ENCODE measurements at places on chromosomes 6 and 20. TPM values are rescaled to one million over a fixed set of nuclear protein-coding genes. Genes with fewer than 3 reads are reported as not detected.

DNA sequence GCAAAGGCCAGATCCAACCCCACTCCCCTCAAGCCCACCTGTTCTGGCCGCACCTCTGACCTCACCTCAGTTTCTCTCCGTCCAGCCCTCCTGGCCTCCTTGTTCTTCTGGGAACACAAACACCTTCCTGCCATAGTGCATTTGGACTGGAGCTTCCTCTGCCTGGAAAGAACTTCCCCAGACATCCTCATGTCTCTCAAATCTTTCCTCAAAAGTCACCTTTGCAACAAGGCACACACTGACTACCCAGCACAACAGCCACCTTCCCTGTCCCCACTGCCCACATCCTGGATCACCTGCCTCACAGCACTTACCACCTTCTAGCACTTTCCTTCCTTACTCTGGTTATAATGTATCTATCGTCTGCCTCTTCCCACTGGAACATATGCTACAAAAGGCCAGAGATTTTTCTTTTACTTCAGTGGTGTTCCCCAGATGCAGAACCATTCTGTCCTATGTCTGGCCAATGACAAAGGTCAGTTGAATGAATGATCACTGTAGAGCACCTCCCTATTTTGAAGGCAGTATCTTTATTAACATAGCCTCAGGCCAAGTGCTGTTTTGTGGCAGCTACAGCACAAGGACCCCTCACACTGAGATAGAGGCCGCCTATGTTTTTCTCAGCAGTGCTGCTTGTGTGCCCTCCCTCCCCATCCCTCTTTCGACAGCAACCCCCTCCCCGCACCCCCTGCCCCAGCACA lies 4.1 kb downstream of the HLA-B start:
- H3K4me3 ChIP-seq = peak overlapping the region; percentile 95
- H3K36me3 ChIP-seq = peaks cover 51% of the 10 kb centered on the region
- H3K27me3 ChIP-seq = no peaks in the 10 kb centered on the region
- no peak for DNase-seq
- H3K27ac ChIP-seq = peak overlapping the region; percentile 26

DNA sequence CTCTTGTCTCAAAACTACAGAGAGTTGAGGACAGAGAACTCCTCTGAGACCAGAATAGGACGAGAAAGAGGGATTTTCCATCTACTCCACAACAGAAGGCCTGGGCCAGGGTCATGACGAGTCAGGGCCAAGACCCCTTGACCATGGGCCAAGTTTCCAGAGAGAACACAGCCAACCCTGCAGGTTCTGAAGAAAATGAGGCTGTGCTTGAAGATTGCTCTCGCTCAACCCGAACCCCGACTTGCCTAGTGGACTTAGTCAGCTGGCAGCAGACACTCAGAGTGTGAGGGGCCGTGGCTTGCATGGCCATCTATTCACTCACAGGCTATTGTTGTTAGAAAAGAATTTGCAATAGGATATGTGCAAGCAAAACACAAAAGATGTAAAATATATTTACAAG lies 54.5 kb downstream of the TMEM242 start:
- H3K4me3 ChIP-seq = no peak overlapping the region
- peaks cover 4% of the 10 kb centered on the region for H3K4me1 ChIP-seq
- peaks cover 4% of the 10 kb centered on the region for H3K36me3 ChIP-seq
- DNase-seq = no peak

DNA sequence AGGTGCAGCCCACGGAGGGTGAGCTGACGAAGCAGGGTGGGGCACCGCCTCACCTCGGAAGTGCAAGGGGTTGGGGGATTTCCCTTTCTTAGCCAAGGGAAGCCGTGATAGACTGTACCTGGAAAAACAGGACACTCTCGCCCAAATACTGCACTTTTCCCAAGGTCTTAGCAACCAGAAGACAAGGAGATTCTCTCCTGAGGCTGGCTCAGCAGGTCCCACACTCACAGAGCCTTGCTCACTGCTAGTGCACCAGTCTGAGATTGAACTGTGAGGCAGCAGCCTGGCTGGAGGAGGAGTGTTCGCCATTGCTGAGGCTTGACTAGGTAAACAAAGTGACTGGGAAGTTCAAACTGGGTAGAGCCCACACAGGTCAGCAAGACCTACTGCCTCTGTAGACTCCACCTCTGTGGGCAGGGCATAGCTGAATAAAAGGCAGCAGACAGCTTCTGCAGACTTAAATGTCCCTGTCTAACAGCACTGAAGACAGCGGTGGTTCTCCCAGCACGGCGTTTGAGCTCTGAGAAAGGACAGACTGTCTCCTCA lies 28.0 kb downstream of the SYNE1 start:
- no peak for DNase-seq
- no peak overlapping the region for H3K27ac ChIP-seq
- H3K36me3 ChIP-seq = no peaks in the 10 kb centered on the region
- H3K4me1 ChIP-seq = no peaks in the 10 kb centered on the region

GRCh38 chr20:11553603-11554002 lies 364.1 kb upstream of the BTBD3 start:
- H3K27me3 ChIP-seq = no peaks in the 10 kb centered on the region
- no peak overlapping the region for H3K27ac ChIP-seq
- no peaks in the 10 kb centered on the region for H3K36me3 ChIP-seq
- no peak overlapping the region for H3K4me3 ChIP-seq
- no peak for DNase-seq

DNA sequence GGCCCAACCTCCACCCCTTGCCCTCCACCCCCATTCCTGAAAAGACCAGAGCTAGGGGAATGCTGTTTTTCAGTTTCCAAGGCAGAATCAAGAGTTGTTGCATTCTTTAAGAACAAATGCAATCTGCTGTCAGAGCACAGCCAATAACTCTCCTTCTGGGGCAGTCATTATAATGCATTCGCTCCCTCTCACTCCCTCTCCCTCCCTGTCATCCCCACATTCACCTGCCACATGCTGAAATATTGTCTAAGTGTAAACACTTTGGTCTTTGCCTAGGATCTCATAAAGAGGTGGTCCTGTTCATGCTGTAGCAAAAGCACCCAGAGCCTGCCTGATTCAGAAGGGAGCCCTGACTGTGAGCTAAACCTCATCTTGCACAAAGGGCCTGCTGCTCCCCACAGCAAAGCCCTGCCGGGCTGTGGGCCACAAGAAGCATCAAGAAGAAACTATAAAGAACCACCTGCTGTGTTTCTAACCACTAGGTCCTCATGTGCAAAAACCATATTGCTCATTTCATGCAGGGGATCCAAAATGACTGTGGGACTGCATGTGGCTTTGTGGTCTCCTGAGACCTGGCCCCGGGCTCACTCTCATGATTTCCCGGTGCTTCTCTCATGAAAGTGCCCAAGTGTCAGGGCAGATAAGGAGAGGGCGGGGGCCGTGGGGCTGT lies 85.6 kb downstream of the GPR6 start:
- peaks cover 7% of the 10 kb centered on the region for H3K4me1 ChIP-seq
- peak; percentile 19 for DNase-seq
- H3K27me3 ChIP-seq = peaks cover 11% of the 10 kb centered on the region
- H3K27ac ChIP-seq = no peak overlapping the region
- H3K4me3 ChIP-seq = no peak overlapping the region
- H3K36me3 ChIP-seq = no peaks in the 10 kb centered on the region

- DNase-seq = no peak
- no peak overlapping the region for H3K27ac ChIP-seq
- no peaks in the 10 kb centered on the region for H3K4me1 ChIP-seq
- no peaks in the 10 kb centered on the region for H3K27me3 ChIP-seq
Observed at GRCh38 chr6:9982215-9982614, 432.7 kb downstream of the TFAP2A start.

GRCh38 chr6:81985191-81985590 lies 232.7 kb upstream of the TENT5A start:
- no peaks in the 10 kb centered on the region for H3K27me3 ChIP-seq
- H3K4me1 ChIP-seq = no peaks in the 10 kb centered on the region
- H3K4me3 ChIP-seq = no peak overlapping the region
- no peaks in the 10 kb centered on the region for H3K36me3 ChIP-seq

- H3K4me1 ChIP-seq = peaks cover 14% of the 10 kb centered on the region
- H3K27ac ChIP-seq = no peak overlapping the region
- no peaks in the 10 kb centered on the region for H3K36me3 ChIP-seq
- peaks cover 18% of the 10 kb centered on the region for H3K27me3 ChIP-seq
Observed at GRCh38 chr20:63032861-63033793, 26.4 kb upstream of the BHLHE23 start.

- H3K36me3 ChIP-seq = no peaks in the 10 kb centered on the region
- DNase-seq = no peak
- H3K4me1 ChIP-seq = peaks cover 5% of the 10 kb centered on the region
- peaks cover 20% of the 10 kb centered on the region for H3K27me3 ChIP-seq
Observed at GRCh38 chr20:36340593-36340990, 34.5 kb downstream of the DLGAP4 start.

DNA sequence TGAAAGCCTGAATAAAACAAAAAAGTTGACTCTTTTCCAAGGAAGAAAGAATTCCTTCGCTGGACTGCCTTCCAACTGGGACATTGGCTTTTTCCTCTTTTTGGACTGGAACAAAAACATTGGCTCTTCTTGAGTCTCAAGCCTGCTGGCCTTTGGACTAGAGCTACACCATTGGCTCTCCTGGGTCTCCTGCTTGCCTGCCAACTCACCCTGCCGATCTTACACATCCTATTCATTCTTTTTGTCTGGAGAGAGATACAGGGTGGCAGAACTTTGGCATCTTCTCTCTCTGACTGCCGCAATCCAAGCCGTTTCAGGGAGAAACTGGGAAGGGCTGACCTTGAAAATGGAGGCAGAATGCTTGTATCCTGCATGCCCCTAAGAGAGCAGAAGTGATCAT lies 20.2 kb downstream of the DDO start:
- H3K36me3 ChIP-seq = no peaks in the 10 kb centered on the region
- H3K4me3 ChIP-seq = no peak overlapping the region
- H3K27ac ChIP-seq = no peak overlapping the region
- peaks cover 10% of the 10 kb centered on the region for H3K4me1 ChIP-seq
- no peaks in the 10 kb centered on the region for H3K27me3 ChIP-seq

GRCh38 chr20:52004018-52004417 lies 187.6 kb downstream of the ZFP64 start:
- H3K4me3 ChIP-seq = no peak overlapping the region
- H3K36me3 ChIP-seq = no peaks in the 10 kb centered on the region
- no peak overlapping the region for H3K27ac ChIP-seq
- H3K27me3 ChIP-seq = peaks cover 29% of the 10 kb centered on the region
- H3K4me1 ChIP-seq = no peaks in the 10 kb centered on the region
- no peak for DNase-seq

DNA sequence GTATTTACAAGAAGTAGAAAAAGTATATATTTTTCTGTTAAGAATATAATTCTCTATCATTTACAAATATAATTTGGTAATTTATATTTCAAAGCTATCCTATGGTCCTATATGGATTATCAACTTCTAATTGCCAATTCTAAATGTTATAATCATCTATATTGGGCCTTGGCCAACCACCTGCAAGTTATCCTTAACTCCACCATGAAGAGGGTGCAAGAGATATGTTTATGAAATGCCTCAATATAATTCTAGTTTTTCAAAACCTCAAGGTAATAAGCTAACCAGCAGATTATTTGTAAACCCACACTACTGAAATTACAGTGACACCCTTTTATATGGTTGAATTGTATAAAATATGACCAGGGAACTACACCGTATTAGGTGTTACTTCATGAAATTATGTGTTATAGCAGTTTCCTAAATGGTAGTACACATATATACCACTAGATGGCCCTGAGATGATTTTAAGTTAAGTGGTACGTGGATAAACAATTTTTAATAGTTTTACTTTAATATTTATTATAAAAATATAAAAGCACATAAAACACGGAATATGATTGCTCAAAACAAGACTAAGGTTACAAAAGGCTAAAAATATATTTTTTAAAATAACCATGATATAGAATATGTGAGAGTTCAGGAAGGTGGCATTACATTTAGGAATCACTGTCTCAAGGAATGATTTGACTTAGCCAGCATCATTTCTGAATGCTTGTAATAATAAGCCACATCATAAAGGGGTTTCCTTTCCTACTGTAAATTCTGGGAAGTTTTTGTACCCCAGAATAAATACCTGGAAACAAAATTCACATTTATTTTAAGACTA lies 9.8 kb upstream of the PNISR start:
- no peak overlapping the region for H3K4me3 ChIP-seq
- no peaks in the 10 kb centered on the region for H3K4me1 ChIP-seq
- no peak overlapping the region for H3K27ac ChIP-seq
- no peak for DNase-seq
- H3K27me3 ChIP-seq = no peaks in the 10 kb centered on the region

- H3K4me1 ChIP-seq = peaks cover 2% of the 10 kb centered on the region
- no peak overlapping the region for H3K4me3 ChIP-seq
- DNase-seq = no peak
- no peaks in the 10 kb centered on the region for H3K27me3 ChIP-seq
- H3K27ac ChIP-seq = no peak overlapping the region
- H3K36me3 ChIP-seq = peaks cover under 1% of the 10 kb centered on the region
Observed at GRCh38 chr6:110665600-110665999, 149.7 kb downstream of the CDK19 start.

DNA sequence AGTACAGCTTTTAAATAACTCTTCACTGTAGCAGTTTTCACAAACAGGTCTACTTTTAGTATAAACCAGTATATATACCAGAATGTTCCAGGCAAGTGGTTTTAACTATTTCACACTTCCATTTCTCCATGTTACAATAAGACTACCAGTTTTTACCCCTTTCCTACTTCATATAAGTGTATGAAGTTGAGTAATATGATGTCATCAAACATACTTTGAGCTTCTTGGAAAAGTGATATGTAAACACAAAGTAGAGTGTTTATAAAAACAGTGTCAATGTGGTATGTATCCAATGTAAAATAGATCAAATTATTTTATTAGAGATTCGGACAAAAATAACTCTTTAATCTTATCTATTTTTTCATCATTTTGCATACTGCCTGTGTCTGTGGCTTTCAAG lies 2.5 kb upstream of the PAQR8 start:
- no peak overlapping the region for H3K4me3 ChIP-seq
- no peak for DNase-seq
- no peaks in the 10 kb centered on the region for H3K27me3 ChIP-seq
- H3K4me1 ChIP-seq = peaks cover 23% of the 10 kb centered on the region
- no peak overlapping the region for H3K27ac ChIP-seq
- peaks cover 17% of the 10 kb centered on the region for H3K36me3 ChIP-seq

DNA sequence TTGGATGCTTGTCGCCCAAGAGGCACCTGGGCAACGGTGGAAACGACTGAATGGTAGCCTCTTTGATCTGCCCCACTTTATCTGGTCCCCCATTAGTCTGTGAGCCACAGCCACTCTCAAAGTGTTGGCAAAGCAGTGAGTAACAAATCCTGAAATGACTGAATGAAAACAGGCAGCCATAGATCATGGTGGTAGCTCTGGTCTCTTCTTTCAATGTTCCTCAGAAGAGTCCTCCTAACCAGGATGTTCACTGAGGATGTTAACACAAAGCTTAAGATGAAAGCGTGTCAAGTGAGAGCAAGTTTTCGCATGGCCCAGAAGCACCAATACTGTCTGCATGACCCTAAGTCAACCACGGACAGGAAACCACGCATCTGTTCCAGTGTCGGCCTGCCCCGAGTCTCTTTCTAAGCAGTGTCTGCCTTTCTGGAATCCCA lies 107.3 kb downstream of the IRF4 start:
- peak; percentile 69 for DNase-seq
- H3K27me3 ChIP-seq = no peaks in the 10 kb centered on the region
- H3K4me1 ChIP-seq = peaks cover 81% of the 10 kb centered on the region
- peaks cover 57% of the 10 kb centered on the region for H3K36me3 ChIP-seq

- H3K27me3 ChIP-seq = no peaks in the 10 kb centered on the region
- no peak for DNase-seq
- H3K36me3 ChIP-seq = no peaks in the 10 kb centered on the region
- no peak overlapping the region for H3K27ac ChIP-seq
- no peak overlapping the region for H3K4me3 ChIP-seq
- no peaks in the 10 kb centered on the region for H3K4me1 ChIP-seq
Observed at GRCh38 chr20:16020971-16021370, 552.3 kb downstream of the KIF16B start.

RFX6 gene
- total RNA-seq = not detected

SLC22A23 gene
- total RNA-seq = 0.24 TPM

TRIM40 gene
- not detected for total RNA-seq

GGTLC1 gene
- not detected for total RNA-seq

CCN6 gene
- total RNA-seq = 0.19 TPM
